ENCODE measurements at places on chromosomes 4 and X.

DNA sequence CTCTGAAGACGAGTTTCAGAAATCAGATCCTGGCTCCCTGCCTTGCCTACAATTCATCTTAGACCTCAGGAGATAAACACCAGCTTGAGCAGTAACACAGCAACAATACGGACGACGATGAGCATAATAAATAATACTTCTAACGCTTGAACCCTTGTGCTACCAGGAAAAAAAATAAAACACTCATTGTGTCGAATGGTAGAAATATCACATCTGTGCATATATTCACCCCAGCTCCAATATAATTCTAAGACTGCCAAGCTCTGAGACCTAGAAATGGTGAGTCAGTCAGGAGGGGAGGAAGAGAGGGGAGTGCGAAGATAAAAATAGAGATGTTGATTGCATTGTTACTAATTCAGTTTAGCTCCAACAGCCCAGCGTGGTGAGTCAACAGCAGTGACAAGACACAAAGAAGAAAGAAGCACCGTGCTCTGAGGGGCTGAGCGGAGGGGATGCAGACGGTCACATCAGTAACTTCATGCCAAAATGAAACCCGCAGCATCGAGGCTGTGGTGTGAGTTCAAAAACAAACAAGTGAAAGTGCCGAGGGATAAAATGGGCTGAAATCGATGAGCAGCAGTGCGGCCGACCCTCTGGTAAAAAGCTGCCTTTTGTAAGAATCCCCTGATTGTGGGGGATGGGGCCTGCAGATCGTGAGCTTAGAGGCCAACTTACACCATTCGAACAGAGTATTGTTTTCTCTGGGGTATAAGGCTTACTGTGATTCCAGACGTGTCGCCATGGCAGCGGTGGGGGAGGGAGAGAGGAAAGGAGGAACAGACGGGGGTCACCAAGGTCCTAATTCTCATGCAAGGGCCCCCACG is 150.4 kb downstream of the MGST2 start:
- peak; percentile 51 for DNase-seq

- no peak for DNase-seq
Measured at GRCh38 chrX:106263817-106264216, 95.7 kb downstream of the PWWP3B start.

DNA sequence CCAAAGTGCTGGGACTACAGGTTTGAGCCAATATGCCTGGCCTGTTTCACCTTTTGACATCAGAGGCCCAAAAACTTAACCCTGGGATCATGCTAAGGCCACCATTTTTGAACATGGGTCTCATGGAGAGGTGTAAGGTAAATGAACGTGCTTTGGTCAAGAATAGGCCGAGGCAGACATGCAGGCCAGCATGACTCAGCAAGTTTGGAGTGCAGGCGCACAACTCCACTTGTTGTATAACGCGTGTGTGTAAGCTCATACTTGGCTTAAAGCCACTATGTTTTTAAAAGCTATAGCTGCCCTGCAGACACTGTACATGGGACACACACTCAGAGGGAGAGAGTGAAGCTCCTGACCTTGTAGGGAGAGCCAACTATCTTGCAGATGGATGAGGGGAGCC is 43.8 kb upstream of the HPSE start:
- DNase-seq: no peak

GRCh38 chr4:177064729-177065394 is 244.8 kb upstream of the NEIL3 start:
- no peak for DNase-seq

DNA sequence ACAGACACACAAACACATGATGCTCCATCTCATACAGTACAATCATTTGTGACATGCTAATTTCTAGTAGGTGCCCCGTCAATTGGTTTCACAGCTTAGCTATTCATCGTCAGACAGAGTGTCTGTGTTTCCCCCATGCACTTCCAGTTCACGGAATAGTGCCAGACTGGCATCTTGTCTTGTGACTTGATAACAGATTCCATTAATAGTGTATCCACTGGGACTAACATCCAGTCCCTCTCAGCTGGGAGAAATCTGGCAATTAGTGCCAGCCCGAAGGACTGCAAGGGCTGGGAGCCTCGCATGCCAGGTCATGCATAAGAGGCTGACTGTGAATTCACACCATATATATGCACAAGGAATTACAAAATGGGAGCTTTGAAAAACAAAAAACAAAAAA is 20.2 kb upstream of the GATB start:
- no peak for DNase-seq

GRCh38 chr4:14023896-14024295 is 396.4 kb upstream of the BOD1L1 start:
- no peak for DNase-seq

GRCh38 chr4:3880615-3881120 is 114.5 kb downstream of the ADRA2C start:
- peak; percentile 80 for DNase-seq

GRCh38 chr4:81663368-81663767 is 191.7 kb upstream of the RASGEF1B start:
- DNase-seq: no peak

GRCh38 chr4:186541801-186542200 is 13.6 kb downstream of the MTNR1A start:
- DNase-seq: no peak

DNA sequence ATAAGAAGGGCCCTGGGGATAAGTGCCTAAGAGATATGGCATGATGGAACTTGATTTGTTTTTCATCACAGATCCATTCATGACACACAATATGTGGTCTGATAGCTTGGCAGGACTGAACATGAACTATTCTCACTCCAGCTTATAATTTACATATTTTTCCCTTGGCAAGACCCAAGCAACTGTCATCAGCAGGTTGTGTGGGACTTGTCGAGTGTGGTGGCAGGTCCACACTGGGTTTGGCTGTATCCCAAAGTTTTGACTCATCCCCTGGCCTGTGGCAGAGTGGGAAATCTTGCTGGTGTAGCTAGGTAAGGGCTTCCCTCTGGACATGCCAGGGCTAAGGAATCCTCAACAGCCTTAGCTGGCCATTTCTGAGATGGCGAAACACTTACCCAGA is 81.0 kb upstream of the STIM2 start:
- no peak for DNase-seq

DNA sequence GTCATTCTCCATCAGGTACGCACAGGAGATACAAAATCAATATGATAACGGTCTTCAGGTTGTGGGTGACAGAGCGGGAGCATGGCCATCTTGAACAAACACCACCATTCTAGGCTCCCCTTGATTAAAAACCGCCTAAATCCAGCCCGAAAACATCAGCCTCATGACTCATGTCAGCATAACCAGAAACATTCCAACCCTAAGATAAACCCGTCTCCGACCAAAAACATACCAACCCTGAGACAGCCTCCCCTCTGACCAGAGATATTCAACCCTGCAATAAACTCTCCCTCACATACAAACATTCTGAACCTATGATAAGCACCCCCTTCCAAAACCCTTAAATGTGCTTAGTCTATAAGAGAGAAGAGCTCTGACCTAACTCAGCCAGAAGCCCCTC is 157.9 kb downstream of the DHRSX start:
- DNase-seq: no peak

- DNase-seq: no peak
Measured at GRCh38 chr4:77631276-77631675, 25.7 kb downstream of the CXCL13 start.

- no peak for DNase-seq
Measured at GRCh38 chrX:150504397-150505182, 63.8 kb upstream of the MTM1 start.

DNA sequence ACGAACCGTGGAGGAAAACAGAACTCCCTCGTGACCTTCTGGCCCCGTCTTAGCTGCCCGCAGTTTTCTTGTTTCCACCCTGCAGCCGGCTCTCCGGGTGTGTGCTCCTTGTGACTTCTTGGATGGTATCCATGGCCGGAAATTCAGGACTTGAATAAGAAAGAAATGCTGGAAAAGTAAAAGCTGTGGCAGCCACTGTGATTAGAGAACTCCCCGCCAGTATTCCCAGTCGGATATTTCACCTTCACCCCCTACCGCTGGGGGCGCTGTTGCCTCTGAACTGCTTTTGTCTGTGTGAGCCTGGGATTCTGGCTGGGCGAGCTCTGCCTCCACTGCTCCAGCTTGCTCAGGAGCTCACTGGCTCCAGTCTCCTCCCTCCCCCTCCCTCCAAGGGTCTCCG is 41.5 kb upstream of the CYP4V2 start:
- no peak for DNase-seq

GRCh38 chrX:22053481-22053880 is 21.4 kb downstream of the PHEX start:
- no peak for DNase-seq

GRCh38 chr4:161856711-161857326 is 307.0 kb downstream of the FSTL5 start:
- no peak for DNase-seq

GRCh38 chr4:106266201-106266600 is 49.8 kb downstream of the TBCK start:
- DNase-seq: no peak

Measured in frontal cortex (tissue), 4 donors.